ENCODE measurements at places on chromosomes 6 and 20. TPM values are rescaled to one million over a fixed set of nuclear protein-coding genes. Genes with fewer than 3 reads are reported as not detected.

The CASS4 gene
- 2.8 TPM for total RNA-seq

The STMND1 gene
- total RNA-seq = not detected

The THEMIS gene
- 32.0 TPM for total RNA-seq

The BICRAL gene
- 12.1 TPM for total RNA-seq

The SRSF3 gene
- 553 TPM for total RNA-seq

The HLA-DQA2 gene
- 0.55 TPM for total RNA-seq

Measured in activated CD8-positive, alpha-beta memory T cell treated with anti-CD3 and anti-CD28 coated beads for 36 hours (primary cell).